ENCODE measurements at places on chromosomes 7 and 10. TPM values are rescaled to one million over a fixed set of nuclear protein-coding genes. Genes with fewer than 3 reads are reported as not detected.

GRCh38 chr10:44968091-44968490 is 8.5 kb downstream of the RASSF4 start:
- no peaks in the 10 kb centered on the region for H3K36me3 ChIP-seq
- DNase-seq = no peak
- H3K27me3 ChIP-seq = no peaks in the 10 kb centered on the region
- H3K27ac ChIP-seq = peak overlapping the region; percentile 73
- H3K4me1 ChIP-seq = peaks cover 19% of the 10 kb centered on the region
- no peak overlapping the region for H3K4me3 ChIP-seq

DNA sequence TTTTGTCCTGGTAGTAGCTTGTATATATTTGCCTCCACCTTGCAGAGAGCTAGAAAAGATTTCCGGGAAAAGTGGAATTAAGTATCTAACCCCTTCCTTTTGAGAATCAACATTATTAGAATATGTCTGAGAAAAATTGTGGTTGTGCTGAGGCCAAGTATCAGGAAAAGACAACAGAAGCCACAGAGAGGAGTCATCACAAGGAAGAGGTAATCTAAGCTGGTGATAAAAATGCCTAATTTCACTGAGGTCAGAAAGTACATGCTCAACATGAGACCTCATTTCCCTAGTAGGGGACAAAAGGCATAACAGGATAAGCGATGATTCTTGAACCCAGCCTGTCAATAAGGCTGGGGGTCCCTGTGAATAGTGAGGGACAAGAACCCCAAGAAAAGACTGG is 97.0 kb upstream of the PDE1C start:
- no peaks in the 10 kb centered on the region for H3K4me1 ChIP-seq
- no peaks in the 10 kb centered on the region for H3K36me3 ChIP-seq
- DNase-seq = no peak
- H3K27ac ChIP-seq = no peak overlapping the region
- no peaks in the 10 kb centered on the region for H3K27me3 ChIP-seq

DNA sequence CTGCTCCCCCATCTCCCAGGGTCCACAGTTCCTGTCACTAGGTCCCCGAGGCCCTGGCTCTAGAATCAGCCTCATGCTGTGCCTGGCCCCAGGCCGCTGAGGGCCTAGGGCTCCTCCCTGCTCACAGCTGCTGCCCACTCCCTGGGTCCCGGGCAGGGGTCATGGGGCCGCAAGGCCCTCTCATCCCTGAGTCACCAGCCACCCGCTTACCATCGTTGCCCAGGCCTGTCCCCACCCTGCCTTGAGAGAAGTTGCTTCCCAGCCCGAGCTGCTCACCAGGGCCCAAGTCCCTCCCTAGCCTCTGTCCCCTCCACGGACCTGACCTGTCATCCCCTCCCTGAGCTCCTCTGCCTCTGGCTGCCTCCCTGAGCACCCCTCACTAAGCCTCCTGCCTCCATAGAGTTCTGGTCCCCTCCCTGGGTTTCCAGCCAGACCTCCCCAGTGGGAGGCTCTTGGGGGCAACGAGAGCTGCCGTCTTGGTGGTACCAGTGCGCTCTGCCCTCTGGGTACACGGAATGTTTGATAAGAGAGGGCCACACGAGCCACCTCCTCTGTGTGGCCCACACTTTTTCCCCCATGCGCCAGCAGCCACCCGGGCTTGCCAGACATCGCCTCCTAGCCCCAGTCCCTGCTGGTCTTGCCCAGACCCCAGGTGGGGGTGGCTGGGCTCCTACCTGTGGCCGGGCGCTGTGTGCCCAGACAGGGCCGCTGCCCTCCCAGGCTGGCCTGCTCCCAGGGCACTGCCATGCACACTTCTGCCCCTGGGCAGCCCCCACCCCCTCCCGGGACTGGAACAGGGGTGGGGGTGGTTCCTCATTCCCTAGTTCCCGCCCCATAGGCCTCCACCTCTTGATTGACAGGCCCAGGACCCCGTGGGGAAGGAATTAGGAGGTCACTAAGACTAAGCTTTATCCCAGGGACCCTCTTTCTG is 21.3 kb downstream of the MLXIPL start:
- H3K4me1 ChIP-seq = no peaks in the 10 kb centered on the region
- no peaks in the 10 kb centered on the region for H3K36me3 ChIP-seq
- H3K4me3 ChIP-seq = no peak overlapping the region

DNA sequence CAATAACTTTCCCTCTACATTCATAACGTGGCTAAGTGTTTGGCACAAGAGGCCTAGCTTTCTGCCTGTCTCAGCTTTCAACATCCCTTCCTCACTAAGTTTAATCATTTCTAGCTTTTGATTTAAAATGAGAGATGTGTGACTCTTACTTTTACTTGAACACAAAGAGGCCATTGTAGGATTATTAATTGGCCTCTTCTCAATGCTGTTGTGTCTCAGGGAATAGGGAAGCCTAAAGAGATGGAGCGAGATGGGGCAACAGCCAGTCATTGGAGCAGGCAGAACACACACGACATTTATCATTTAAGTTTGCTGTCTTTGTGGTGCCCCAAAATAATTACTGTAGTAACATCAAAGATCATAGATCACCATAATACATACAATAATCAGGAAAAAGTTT is 167.1 kb upstream of the TRIM24 start:
- H3K4me1 ChIP-seq = no peaks in the 10 kb centered on the region
- no peak overlapping the region for H3K4me3 ChIP-seq
- H3K27me3 ChIP-seq = no peaks in the 10 kb centered on the region
- no peak for DNase-seq

GRCh38 chr10:124422742-124423141 is 4.0 kb upstream of the OAT start:
- peaks cover 19% of the 10 kb centered on the region for H3K4me1 ChIP-seq
- peaks cover 16% of the 10 kb centered on the region for H3K27me3 ChIP-seq
- H3K4me3 ChIP-seq = no peak overlapping the region
- no peaks in the 10 kb centered on the region for H3K36me3 ChIP-seq

- H3K36me3 ChIP-seq = no peaks in the 10 kb centered on the region
- H3K27ac ChIP-seq = no peak overlapping the region
- no peak overlapping the region for H3K4me3 ChIP-seq
- no peaks in the 10 kb centered on the region for H3K27me3 ChIP-seq
Measured at GRCh38 chr7:63067897-63068585, 930.6 kb upstream of the ZNF722 start.

GRCh38 chr10:128850647-128851046 is 616.4 kb upstream of the MGMT start:
- DNase-seq = no peak
- H3K4me3 ChIP-seq = no peak overlapping the region
- H3K4me1 ChIP-seq = peaks cover 14% of the 10 kb centered on the region
- no peaks in the 10 kb centered on the region for H3K27me3 ChIP-seq

- H3K36me3 ChIP-seq = no peaks in the 10 kb centered on the region
- peaks cover 13% of the 10 kb centered on the region for H3K4me1 ChIP-seq
- no peak overlapping the region for H3K4me3 ChIP-seq
- DNase-seq = no peak
- peak overlapping the region; percentile 73 for H3K27ac ChIP-seq
Measured at GRCh38 chr10:122142641-122143237, 128.4 kb upstream of the BTBD16 start.

Gene CLCN1
- total RNA-seq = not detected

Gene NUPR2
- total RNA-seq = 2.0 TPM

Gene SCIN
- 62.3 TPM for total RNA-seq

Data from transverse colon (tissue), 4 donors.